ENCODE measurements at places on chromosomes 13 and 19.

GRCh38 chr13:49512578-49512977 lies 16.8 kb downstream of the PHF11 start:
- no peak for DNase-seq

GRCh38 chr13:26222520-26223046 lies 469 bp upstream of the RNF6 start:
- no peak for DNase-seq

DNA sequence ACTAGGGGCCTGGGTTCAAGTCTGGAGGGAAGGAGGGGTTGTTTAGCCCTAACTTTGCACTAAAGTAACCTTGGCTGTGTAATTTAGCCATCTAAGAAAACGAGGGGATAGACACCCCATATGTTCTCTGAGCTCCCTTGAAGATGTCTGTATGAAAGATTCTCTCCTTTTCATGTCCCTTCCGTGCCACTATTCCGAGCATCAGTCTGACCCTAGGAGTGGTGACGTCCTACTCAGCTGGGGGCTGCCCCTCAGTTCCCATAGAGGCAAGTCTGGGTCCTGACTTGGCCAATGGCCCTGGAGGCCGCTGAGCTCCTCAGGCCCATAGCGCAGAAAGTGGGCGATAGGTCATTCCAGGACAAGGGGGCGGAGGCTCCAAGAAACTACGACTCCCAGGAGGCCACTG lies 790 bp upstream of the WDFY2 start:
- DNase-seq = no peak

GRCh38 chr19:2154587-2155075 lies 3.3 kb upstream of the AP3D1 start:
- DNase-seq = no peak

- DNase-seq = no peak
Measured at GRCh38 chr19:32863841-32864240, 5.7 kb downstream of the SLC7A9 start.

- DNase-seq = no peak
Measured at GRCh38 chr19:633786-634639, 676 bp upstream of the POLRMT start.

DNA sequence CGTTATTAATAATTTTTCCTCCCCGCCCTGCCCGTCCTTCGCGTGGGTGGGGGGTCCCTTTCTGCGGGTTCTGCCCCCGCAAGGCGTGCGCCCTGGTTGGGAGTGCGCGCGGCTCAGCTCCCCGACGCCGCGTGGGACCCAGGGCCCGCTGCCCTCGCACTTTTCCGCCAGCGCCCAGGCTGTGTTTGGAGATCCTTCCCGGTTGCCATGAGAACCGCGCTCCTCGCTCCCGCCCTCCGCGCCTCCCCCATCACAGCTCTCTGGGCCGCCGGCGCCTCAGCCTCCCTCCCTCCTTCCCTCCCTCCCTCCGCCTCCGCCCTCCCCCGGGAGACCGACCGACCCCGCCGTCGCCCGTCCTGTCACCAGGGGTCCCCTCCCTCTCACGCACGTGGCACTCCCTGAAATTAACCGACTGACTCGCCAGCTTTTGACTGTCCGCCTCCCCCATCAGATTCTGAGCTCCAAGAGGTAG lies 2.4 kb upstream of the SSBP4 start:
- DNase-seq = peak; percentile 56

GRCh38 chr19:11570039-11570462 lies 7.4 kb downstream of the ACP5 start:
- DNase-seq = no peak

DNA sequence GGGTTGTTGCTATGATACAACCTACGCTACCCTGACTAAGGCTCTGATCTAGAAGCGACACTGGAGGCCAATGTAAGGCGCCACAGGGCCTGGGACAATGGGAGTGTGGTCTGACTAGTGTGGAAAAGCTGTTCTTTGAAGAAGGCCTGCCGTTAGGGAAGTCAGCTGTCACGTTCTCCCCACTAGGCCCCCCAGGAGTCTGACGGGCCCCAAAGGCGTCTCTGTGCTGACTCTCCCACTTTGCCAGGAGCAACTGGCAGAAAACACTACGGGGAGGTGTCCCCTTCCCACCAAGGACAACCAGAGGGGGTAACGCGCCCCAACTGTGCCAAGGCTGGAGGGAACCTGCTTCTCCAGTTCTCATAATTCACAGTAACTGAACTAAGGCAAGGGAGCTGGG lies 25.3 kb upstream of the EIF3G start:
- DNase-seq = no peak

DNA sequence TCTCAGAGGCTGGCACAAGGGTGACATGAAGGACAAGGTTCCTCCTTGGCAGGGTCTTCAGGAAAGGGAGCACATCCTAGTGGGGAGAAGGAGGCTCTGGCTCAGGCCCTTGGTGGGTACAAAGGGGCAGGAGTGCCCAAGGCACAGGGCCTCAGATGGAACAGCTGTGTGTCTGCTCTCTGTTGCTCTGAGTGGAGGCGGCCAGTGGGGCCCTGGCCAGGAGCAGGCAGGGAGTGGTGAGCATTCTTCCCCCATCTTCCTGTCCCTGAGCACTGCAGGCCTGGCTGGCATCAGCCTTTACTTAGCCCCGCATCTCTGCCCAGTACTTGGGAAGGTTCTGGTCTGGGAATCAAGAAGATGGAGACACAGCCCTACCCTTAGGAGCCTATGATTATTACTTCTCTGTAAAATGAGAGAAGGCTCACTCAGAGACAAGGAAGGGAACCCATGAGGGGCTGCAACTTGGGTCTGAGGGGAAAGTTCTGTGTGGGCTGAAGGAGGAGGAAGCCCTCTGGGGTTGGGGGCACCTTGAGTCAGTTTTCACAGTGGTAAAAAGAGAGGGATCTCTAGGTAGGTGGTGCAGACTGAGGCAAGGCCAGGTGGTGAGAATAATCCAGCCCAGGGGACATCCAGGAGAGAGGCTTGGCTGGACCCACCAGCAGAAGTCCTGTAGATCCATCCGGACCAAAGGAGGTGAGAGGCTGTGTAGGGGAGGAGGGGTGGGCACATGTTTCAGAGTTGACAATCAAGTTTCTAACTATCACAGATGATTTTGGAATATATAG lies 173.5 kb downstream of the TSHZ3 start:
- no peak for DNase-seq

DNA sequence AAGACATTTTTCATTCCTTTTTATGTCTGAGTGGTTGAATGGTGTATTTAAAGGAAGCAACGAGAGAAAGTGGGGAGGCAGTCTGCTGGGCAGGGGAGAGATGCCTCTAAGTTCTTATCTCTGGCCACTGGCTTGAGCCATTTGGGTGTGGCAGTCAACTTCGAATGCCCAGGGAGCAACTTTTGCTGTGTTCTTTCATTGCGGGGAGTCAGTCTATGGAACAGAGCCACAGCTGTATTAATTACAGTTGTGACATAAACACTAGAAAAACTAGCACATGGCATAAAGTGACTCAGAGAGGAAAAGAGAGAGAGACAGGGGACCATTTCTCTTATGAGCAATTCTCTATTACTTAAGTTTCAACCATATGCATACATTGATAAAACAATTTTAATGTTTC lies 40.4 kb upstream of the PDCD5 start:
- DNase-seq = no peak

DNA sequence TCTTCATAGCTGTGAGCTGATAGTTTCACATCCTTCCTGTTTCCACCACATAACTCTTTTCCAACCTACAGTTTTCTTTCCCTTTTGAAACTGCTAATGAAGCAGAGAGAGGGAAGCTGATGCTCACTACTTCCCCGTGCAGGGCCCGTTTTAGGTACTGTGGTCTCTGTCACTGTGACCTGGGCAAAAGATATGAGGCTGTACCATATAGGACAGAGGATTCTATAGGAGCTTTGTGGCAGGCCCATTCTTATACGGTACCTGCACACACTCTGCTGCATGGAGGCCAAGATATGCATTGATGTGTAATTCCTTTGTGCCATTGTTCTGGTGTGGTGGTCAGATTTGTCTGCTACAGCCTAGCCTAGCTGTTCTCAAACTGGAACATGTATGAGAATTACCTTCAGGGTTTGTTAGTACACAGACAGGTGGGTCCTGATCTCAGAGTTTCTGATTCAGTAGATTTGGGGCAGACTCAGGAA lies 577.3 kb downstream of the LMO7 start:
- no peak for DNase-seq

GRCh38 chr13:72168126-72168855 lies 301.3 kb upstream of the DACH1 start:
- no peak for DNase-seq

GRCh38 chr19:55238030-55238429 lies 9.5 kb upstream of the TMEM86B start:
- no peak for DNase-seq

GRCh38 chr19:29084266-29084665 lies 128.7 kb downstream of the UQCRFS1 start:
- no peak for DNase-seq

Measured in activated CD8-positive, alpha-beta memory T cell treated with anti-CD3 and anti-CD28 coated beads, Interleukin-2, amount 50 U/mL, for 4 hours (primary cell).